ENCODE measurements at places on chromosomes 6 and 20. TPM values are rescaled to one million over a fixed set of nuclear protein-coding genes. Genes with fewer than 3 reads are reported as not detected.

- peaks cover 1% of the 10 kb centered on the region for H3K27me3 ChIP-seq
- H3K36me3 ChIP-seq, result peaks cover 12% of the 10 kb centered on the region
- no peak for DNase-seq
- no peak overlapping the region for H3K4me3 ChIP-seq
These were observed 17.2 kb downstream of the SCUBE3 start for GRCh38 chr6:35230950-35231349.

DNA sequence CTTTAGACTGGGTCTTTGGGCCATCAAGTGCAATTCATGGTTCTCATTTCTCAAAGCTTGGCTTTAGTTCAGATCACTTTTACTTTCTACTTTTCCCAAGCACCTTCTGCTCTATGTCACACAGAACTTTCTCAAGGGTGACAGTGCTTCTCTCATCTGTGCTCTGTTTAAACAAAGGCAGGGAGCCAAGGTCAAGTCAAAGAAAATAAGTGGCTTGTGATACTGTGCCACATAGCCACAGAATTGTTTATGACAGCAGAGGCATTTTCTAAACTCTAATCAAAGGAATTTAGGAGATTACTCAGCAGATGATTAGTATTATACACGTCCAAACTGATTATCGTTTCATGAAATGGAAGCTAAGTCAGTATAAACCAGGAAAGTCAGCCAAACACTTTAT lies 348.0 kb downstream of the HDGFL1 start:
- DNase-seq, result no peak
- no peaks in the 10 kb centered on the region for H3K36me3 ChIP-seq
- H3K4me3 ChIP-seq, result no peak overlapping the region
- H3K27me3 ChIP-seq, result no peaks in the 10 kb centered on the region

DNA sequence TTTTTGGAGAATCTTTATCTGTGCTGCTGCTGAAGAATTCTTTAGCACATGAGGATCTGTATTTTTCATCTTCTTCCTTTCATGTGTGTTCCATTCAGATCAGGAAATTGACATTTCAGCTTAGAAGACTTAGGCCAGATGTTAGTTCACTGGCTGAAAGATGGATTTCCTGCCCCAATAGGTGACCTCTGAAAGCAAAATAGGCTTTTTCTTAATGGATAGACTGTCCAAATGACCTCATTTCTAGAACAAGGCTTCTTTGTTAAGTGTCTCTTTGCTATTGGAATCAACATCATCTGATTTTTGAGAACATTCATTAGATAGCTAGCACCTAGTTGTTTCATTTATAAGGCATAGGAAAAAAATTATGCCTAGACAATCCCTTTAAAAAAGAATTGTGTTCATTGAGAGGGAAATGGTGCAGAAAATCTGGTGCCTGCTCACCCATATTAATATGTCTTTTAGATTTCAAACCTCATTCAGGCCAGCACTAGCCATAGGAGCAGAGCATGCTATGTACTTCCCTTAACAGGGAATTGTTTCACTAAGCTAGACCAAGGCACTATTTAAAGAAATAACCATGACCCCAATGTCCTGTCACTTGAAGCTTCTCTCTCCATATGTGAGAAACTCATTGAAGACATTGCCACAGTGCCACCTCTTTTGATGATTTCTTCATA lies 13.6 kb upstream of the SASH1 start:
- no peaks in the 10 kb centered on the region for H3K36me3 ChIP-seq
- no peaks in the 10 kb centered on the region for H3K4me1 ChIP-seq
- DNase-seq, result no peak
- no peaks in the 10 kb centered on the region for H3K27me3 ChIP-seq

DNA sequence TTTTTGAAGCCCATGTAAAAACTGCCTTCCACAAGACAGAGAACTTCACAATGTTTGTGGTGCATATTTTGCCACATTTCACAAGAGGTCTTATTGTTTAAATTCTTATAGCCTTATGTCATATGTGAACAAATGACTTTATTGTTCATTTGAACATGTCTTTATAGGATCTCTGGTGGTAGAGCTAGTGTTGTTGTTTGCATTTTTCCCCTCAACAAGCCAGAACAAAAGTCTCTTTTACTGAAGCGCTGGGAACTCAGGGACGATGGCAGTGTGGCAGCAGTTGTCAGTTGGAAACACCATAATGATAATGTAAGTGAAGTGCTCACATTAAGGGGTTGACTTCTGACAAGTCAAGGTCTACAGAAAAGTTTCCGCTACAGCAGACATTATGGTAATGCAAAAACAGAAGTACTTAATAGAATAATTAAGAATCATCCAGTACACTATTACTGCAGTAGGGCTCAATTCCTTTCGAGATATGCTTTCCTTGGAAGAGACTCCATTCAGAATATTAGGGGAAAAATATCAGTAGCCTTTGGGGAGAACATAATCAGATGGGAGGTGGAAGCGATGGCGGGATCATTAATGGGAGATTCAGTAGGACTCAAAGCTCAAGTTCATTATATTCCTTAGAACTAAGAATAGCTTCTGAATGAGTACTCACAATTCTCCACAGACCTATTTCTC lies 180.0 kb downstream of the GJA10 start:
- peaks cover under 1% of the 10 kb centered on the region for H3K4me1 ChIP-seq
- H3K27ac ChIP-seq, result peak overlapping the region; percentile 75
- H3K4me3 ChIP-seq, result no peak overlapping the region
- H3K36me3 ChIP-seq, result no peaks in the 10 kb centered on the region
- no peak for DNase-seq

GSTA1 gene
- total RNA-seq, result 2.7 TPM

PI3 gene
- not detected for total RNA-seq

ULBP3 gene
- 3.8 TPM for total RNA-seq

GRCh38 chr6:10385524-10386132 lies 29.2 kb downstream of the TFAP2A start:
- peak; percentile 74 for DNase-seq
- H3K27me3 ChIP-seq, result peaks cover 100% of the 10 kb centered on the region
- no peak overlapping the region for H3K4me3 ChIP-seq
- no peak overlapping the region for H3K27ac ChIP-seq
- no peaks in the 10 kb centered on the region for H3K36me3 ChIP-seq
- H3K4me1 ChIP-seq, result peaks cover 7% of the 10 kb centered on the region
